ENCODE measurements at places on chromosomes 6 and 20.

DNA sequence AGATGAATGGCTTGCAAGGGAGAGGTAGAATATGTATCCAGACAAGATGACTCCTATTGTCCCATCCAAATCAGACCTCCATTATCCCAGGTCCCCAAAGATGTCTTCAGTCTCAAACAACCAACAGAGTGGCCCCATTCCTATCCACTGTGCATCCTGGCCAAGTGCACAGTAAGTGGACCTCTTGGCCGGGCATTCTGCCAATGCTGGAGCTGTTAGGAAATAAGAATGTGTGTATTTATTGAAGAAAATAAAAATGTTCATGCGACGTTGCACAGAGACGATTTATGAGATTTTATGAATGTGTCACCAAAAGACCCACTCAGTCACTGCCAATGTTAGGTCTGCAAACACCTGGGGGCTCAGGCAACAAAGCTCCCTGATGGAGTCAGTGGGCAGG lies 196.0 kb downstream of the MAFB start:
- no peak for DNase-seq

GRCh38 chr20:53813636-53814035 lies 220.0 kb upstream of the ZNF217 start:
- no peak for DNase-seq

DNA sequence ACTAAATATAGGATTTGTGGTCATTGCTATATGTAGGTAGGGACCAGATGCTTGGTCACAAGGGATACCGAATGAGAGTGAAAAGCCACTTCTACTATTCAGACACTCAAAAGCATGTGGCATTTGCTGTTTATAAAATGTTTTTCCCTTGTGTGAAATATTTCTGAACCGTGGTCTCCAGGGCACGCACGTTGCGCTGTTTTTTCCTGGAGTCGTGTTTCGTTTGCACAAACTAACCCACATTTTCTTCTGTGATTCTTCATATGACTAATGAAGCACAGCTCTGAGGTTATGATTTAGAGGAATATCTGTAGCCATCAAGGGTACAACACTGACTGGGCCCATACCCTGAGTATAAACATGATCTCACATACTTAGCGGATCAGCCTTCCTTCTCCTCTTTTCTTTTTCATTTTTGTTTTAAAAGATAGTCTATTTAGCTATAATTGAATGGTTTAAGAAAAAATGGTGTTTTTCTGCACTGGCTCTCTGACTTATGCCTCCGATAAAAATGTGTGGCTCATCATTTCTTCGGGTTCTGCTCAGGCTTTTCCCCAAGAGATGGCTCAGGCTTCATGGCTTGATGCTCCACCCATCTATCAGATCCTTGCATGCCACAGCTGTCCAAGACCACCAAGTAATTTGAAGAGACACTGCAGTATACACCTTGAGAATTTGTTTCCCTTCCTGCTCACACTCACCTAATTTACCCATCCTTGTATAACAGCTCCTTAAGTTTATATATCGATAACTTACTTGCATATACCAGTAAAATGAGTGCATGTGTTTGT lies 59.9 kb upstream of the HBS1L start:
- DNase-seq: no peak

- DNase-seq: no peak
These were observed 41.5 kb downstream of the APCDD1L start for GRCh38 chr20:58473453-58474425.

- peak; percentile 17 for DNase-seq
These were observed 335.5 kb downstream of the GJA1 start for GRCh38 chr6:121770943-121771342.

DNA sequence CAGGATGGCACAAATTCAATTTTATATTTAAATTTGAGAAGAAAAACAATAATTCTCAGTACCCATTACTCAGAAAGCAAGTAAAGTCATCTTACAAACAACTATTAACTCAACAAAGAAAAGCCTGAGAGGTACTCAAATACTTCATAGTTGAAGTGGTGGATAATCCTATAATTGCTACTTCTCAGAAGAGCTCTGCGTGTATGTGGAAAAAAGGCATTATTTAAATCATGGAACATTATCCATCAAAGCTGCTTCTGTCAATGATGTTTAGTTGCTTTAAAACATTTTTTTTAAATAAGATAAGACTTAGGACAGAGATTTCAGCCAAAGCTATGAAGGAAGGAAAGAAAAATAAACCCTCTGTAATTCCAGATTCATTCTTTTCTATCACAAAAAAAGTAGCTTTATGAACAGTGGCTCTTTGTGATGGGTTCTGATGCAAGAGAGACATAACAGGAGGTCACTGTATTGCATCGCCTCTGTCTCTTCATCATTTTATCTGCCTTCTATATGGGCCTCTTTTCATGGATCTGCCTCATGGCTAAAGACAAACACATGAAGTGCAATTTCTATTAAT lies 367.9 kb upstream of the SLC35B3 start:
- no peak for DNase-seq

DNA sequence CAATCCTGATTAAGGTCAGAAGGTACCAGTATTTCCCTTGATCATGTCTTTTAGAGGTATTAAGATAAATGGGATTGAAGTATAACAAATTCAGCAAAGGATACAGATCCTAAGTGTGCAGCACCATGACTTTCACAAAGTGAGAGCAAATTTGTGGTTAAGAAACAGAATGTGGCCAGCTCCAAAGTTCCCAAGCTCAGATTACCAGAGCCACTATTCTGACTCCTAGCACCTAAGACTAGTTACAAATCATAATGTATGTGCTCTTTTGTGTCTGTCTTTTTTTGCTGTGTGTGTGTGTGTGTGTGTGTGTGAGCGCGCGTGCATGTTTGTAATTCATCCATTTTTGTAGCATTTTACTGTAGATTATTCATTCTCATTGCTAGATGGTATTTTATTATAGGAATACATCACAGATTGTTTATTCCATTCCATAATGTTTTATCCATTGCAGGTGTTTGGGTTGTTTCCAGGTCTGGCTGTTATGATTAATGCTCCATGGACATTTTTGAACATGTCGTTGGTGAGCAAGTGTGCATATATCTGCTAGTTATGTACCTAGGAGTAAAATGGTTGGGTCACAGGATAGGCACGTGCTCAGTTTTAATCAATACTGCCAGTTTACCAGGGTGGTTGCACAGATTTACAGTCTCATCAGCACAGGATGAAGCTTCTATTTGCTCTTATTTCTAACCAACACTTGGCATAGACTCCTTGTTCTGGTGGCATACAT lies 314.0 kb upstream of the JAG1 start:
- peak; percentile 98 for DNase-seq

DNA sequence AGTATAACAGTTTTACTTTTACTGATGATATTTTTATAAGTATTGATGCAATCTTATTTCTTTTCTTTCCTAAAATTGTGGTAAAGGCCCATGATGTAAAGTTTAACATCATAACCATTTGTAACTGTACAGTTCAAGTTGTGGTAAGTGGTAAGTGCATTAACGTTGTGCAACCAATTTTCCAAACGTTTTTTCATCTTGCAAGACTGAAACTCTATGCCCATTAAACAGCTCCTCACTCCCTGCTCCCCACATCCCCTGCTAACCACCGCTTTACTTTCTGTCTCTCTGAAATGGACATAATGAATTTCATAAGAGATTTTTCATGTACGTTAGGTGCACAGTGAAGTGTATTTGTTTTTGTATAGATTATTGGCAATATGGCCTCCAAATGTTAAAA lies 106.0 kb downstream of the PACRG start:
- DNase-seq: no peak

DNA sequence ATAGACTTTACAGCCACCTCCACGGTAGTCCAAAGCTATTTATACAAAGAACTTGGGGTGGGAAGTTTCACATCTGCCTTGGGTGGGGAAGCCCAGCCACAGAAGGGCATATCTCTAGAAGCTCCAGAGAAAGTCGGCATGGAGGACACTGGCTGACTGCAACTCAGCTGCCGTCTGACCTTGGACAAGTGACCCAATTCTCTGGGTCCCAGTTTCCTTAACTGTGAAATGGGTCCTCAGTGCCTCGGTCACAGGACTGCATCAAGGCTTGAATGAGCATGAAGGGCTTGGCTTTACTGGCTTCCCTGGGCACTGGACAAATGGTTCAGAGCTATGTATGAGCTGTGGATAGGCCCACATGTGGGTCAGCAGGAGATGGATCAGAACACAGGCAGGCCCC lies 58.6 kb downstream of the NOL4L start:
- no peak for DNase-seq

- DNase-seq: peak; percentile 1
These were observed 1.4 kb upstream of the TREML4 start for GRCh38 chr6:41226752-41227151.

DNA sequence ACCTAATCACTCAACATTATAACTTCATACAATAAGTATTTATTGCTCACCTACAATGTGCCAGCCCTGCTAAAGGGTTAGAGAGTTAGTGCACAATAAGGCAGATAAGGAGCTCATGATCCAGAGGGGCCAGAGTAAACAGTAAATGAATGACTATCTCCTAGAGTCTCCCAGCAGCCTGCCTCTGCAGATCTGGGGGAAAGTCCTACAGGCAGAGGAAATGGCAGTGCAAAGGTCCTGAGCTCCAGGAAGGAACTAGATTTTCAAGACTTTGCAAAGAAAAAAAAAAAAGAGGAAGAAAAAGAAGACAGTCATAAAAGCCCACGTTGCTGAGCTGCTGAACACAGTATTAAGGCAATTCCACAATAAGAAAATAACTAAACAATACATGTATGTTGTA lies 160.1 kb downstream of the SIM1 start:
- no peak for DNase-seq

DNA sequence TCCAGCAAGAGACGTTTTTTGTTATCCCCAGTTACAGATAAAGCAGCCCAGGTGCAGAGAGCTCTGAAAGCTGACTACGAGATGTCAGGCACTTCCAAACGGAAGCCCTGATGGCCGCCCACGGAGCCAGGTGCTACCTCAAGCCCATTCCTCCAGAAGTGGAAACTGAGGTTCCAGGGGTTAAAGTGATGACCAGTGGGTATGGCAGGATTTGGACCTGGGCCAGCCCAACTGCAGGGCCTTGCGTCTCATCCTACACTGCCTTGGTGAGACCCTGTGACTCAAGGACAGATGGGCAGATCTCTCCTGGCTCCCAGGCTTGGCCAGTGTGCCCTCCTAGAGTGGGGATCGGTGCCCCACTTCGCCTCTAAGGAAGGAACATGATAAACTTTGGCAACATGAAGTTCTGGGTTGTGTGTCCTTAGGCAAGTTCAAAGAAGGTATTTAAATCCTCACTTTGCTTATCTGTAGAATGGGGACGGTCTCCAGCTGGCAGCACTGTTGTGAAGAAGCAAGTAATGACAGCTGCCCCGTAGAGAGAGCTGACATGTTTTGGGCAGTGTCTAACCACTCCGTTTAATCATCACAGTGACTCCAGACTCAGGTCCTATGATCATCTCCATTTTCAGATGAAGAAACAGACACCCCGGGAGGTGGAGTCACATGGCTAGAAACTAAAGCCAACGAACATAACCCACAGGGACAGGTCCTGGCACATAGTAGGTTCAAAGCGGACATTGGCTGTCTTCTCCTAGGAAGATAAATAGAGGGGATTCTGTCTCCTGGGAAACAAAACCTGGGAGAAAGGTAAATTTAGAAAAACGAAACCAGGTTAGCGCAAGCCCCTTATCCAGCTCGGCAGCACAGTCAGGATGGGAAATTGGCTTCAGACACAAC lies 34.4 kb upstream of the CDH22 start:
- DNase-seq: no peak

GRCh38 chr6:156849806-156850205 lies 72.6 kb downstream of the ARID1B start:
- DNase-seq: no peak

DNA sequence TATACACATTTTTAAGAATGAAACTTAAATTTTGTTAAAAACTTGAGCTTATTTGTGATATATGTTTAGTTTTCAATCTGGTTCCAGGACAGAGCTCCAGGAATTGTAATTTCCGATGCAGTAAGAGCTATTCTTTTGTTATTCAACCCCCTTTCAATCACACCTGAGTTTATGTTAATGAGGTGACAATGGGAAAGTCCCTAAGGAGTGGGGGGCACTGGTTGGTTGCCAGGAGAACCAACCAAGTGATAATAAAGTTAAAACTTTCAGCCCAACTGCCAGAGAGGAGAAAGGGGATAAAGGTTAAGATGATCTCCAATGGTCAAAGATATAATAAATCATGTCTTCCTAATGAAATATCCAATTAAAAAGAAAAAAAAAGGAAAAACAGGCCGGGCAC lies 19.8 kb downstream of the MDN1 start:
- DNase-seq: no peak

- no peak for DNase-seq
These were observed 81.3 kb downstream of the AK9 start for GRCh38 chr6:109609737-109610136.

DNA sequence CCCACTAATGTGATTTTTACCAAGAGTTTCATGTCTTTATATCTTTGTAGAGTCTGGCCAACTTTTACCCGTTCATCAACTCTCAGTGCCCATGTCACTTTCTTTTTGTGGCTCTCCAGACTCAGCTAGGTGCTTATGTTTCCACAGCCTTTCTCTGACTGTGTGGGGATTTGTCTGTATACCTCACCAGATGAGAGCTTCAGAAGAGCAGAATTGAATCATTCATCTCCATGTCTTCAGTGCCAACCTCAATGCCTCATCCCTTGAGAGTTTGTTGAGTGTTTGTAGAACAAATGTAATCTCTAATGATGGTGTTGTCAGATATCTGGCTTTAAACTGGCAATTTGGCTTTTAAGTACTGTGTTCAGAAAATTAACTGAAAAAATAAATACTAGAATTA lies 16.8 kb upstream of the CCN2 start:
- DNase-seq: no peak

GRCh38 chr20:23161968-23162696 lies 76.0 kb upstream of the CD93 start:
- peak; percentile 87 for DNase-seq

GRCh38 chr20:1563598-1563997 lies 6.1 kb upstream of the SIRPD start:
- no peak for DNase-seq

DNA sequence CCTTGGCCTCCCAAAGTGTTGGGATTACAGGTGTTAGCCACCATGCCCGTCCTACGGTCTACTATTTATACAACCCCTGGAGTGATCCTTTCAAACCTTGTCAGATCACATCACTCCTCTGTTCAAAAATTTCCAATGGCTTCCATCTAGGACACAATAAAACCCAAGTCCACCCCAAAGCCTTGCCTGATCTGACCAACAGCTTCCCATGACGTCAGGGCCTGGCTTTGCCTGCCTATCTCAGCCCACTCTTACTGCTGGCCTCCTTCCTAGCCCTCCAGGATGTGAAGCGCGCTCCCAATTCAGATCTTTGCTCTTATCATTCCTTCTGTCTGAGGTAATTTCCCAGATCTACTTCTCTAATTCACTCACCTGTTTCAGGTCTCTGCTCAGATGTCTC lies 128.4 kb downstream of the LINC00237 start:
- DNase-seq: no peak

DNA sequence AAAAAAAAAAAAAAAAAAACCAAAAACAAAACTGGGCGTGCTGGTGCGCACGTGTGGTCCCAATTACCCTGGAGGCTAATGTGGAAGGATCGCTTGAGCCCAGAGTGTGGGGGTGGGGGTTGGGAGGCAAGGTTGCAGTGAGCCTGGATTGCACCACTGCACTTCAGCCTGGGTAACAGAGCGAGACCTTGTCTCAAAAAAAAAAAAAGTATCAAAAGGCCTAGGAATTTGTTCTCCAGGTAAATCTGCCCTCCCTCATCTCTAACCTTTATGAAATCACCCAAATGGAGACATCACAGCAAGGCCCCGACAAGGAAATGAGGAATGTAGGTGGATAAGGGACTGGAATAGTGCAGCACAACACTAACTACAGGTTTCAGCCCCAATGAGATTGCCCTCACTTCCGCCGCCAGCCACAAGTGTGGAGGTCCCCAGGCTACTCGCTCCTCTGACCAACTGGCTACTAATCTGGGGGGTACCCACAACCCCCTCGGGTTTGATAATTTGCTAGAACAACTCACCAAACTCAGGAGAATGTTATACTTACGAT lies 36.8 kb upstream of the DDR1 start:
- no peak for DNase-seq
